ENCODE measurements at places on chromosomes 12 and 14.

GRCh38 chr14:69246331-69246730 is 13.6 kb upstream of the GALNT16 start:
- DNase-seq, result no peak

- no peak for DNase-seq
Measured at GRCh38 chr14:31945074-31945613, 132.0 kb upstream of the ARHGAP5 start.

DNA sequence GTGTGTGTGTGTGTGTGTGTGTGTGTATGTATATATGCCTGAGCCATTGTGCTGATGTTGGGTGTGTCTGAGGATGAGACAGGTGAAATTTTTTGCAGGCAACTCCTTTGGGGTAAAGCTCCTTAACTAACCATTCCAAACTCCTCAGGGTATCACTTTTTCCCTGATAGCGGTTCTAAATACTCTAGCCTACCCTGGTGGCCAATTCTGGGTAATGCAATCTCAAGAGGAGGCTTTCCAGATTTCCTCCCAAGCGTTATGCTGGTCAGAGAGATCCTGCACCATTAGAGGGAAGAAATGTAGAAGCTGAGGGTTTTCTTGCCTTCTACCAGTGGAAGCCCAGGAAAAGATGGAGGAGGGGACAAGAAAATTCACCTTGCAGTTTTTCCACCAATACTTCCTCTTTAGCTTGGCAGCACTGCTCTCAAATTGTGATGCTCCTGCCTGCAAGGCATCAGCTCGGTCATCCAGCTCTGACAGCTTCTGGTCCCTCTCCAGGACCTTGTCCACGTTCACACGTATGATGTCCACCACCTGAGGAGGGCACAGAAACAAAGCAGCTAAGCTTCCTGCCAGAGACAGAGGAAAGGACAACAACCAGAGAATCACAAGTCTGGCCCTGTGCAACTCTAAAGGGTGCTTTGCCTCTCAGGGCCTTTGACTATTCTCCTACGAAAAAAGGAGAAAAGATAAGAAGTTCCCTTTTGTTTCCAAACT is 4.9 kb downstream of the VAMP1 start:
- DNase-seq, result peak; percentile 67

DNA sequence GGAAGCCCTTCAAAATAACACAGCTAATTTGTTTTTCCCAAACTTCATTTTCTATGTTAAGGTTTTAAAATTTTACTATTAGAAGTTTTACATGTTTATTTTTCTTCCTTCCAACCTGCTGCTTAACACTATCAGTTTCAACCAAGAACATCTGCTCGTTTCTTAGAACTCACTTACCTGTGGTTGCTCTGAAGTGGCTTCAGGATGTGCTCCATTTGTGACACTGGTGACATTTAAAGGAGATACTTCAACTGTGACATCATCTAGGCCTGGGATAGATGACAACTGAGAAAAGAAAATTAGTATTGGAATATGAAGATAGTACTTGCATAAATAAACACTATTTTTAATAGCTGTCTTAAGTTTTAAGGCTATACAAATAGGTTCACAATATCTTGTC is 17.9 kb downstream of the WASHC3 start:
- DNase-seq, result no peak

Measured in CD14-positive monocyte (primary cell).